ENCODE measurements at places on chromosomes 16 and 17. TPM values are rescaled to one million over a fixed set of nuclear protein-coding genes. Genes with fewer than 3 reads are reported as not detected.

Gene P2RX5
- 1.7 TPM for polyA plus RNA-seq

Gene CCDC47
- polyA plus RNA-seq = 108 TPM

Gene AANAT
- polyA plus RNA-seq = 0.17 TPM

Gene CD300H
- not detected for polyA plus RNA-seq

Gene ZP2
- 0.16 TPM for polyA plus RNA-seq

Gene CPNE7
- polyA plus RNA-seq = 4.1 TPM
